NCI-H2081 (cell line): ENCODE measurements at places on chromosomes 4 and X.

GRCh38 chrX:44401151-44401550 lies 57.7 kb upstream of the EFHC2 start:
- DNase-seq, result no peak

DNA sequence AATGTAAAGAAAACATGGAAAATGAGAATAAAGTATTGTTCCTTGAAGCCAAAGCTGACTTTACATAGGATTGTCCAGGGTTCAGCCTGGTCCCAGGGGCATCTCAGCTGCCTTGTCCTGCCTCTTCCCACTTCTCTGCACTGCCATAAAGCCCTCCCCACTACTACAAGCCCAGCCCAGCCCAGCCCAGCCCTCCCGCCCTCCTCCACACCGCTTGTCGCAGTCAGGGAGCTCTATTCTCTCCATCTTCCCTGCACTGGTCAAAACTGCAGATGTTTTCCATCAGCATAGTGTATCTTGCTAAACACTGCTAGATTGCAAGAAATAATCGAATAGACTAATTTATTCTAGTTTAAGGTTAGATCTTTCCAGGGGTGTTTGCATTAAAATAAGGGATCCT lies 100.3 kb downstream of the TENM3 start:
- no peak for DNase-seq

DNA sequence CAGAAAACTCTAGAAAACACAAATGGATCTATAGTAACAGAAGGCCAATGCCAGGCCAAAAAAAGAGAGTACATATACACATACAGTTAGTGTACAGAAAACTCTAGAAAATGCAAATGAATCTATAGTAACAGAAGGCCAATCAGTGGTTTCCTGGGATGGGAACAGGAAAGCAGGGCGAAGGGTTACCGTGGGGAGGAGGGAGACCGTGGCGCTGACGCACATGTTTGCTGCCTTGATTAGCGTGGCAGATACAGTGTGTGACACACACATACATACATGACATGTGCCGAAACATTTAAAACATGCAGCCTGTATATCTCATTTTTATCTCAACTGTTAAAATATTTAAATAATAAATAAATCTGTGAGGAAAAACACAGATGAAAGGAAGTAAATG lies 14.7 kb downstream of the GAK start:
- no peak for DNase-seq

DNA sequence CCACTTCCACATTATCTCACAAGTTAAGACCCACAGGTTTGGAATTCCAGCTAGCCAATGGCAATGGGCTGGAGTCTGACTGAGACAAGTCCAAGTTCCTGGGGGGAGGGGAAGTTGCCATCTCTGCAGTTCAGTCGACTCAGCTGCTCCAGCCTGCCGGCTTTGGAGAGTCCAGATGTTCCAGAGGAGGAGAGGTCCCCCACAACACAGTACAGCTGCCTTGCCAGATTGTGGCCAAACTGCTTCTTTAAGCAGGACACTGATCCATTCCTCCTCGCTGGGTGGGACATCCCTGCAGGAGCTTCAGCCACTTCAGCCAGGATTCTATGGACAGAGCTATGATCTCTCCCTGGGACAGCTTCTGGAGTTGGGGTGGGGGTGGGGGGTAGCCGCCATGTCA lies 199.2 kb downstream of the EDA start:
- no peak for DNase-seq

DNA sequence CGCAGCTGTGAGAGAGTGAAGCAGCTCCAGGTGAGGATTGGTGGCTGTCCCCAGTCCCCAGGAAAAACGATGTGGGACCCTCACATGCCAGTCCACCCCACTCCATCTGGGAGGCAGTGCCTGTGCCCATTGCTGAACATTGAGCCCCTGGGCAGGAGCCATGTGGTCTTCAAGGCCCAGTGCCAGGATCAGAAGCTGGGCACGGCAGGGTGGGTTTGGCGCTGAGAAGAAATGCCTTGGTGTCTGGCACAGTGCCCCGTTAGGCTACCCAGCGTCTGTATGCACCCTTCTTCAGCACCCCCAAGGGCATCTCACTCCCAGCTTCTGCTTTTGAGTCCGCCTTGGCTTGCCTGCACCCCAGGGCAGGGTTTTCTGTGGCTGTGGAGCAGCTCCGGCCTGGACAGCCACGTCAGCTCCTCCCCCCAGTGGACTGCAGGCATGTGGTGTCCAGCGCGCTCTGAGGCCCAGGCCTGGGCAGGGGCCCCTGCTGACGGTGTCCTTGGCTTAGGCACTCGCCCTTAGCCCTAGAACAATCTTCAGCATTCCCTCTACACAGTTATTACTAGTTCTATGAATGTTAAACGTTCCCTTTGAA lies 28.6 kb downstream of the RGS12 start:
- peak; percentile 26 for DNase-seq

GRCh38 chr4:52789774-52790173 lies 38.5 kb upstream of the ERVMER34-1 start:
- no peak for DNase-seq

- no peak for DNase-seq
Measured at GRCh38 chrX:44225667-44226066, 117.8 kb downstream of the EFHC2 start.

GRCh38 chr4:189974056-189974455 lies 33.4 kb downstream of the FRG1 start:
- DNase-seq, result no peak

DNA sequence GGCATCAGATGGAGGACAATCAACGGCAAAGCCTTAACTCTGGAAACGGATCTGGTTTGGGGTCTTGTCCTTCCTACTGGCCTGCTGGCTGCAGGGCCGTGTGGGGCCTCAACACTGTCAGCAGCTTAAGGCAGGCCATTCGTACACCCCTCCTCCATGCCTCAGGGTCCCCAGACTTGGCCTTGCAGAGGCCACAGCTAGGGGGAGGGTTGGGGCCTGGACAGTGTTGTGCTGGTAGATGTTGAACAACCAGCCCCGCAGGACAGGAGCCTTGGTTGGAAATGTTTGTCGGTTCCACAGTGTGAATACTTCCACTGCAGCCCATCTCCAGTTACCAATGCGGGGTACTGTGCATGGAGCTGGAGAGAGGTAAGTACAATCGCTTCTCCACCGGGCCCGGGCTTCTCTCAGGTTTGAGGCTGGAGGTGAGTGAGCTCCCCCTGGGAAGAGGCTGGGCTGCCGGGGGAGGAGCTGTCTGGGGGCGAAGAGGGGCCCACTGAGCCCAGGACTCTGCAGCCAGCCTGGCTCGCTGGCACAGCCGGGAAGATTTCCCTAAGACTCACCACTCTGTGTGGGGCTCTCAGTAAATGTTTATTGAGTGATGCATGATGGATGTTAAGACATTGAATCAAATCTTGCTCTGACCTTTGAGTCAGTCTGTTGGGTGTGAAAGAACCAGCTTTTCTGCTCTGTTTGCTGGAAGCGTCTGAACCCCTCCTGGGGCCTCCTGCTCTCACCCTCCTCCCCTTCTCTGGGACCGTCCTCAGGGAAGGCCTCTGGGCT lies 19.7 kb upstream of the GPR78 start:
- no peak for DNase-seq

- DNase-seq, result no peak
Measured at GRCh38 chr4:152089584-152089983, 328.8 kb upstream of the GATB start.

- DNase-seq, result no peak
Measured at GRCh38 chrX:35017284-35017683, 74.7 kb downstream of the FAM47B start.

- DNase-seq, result no peak
Measured at GRCh38 chr4:118113220-118113619, 78.9 kb downstream of the NDST3 start.

- DNase-seq, result peak; percentile 31
Measured at GRCh38 chr4:186693159-186693815, 30.4 kb downstream of the FAT1 start.

- DNase-seq, result no peak
Measured at GRCh38 chr4:149884046-149884445, 68.4 kb upstream of the IQCM start.

GRCh38 chr4:105119356-105119755 lies 27.3 kb upstream of the TET2 start:
- DNase-seq, result no peak

GRCh38 chr4:98374643-98375042 lies 113.5 kb downstream of the RAP1GDS1 start:
- no peak for DNase-seq

DNA sequence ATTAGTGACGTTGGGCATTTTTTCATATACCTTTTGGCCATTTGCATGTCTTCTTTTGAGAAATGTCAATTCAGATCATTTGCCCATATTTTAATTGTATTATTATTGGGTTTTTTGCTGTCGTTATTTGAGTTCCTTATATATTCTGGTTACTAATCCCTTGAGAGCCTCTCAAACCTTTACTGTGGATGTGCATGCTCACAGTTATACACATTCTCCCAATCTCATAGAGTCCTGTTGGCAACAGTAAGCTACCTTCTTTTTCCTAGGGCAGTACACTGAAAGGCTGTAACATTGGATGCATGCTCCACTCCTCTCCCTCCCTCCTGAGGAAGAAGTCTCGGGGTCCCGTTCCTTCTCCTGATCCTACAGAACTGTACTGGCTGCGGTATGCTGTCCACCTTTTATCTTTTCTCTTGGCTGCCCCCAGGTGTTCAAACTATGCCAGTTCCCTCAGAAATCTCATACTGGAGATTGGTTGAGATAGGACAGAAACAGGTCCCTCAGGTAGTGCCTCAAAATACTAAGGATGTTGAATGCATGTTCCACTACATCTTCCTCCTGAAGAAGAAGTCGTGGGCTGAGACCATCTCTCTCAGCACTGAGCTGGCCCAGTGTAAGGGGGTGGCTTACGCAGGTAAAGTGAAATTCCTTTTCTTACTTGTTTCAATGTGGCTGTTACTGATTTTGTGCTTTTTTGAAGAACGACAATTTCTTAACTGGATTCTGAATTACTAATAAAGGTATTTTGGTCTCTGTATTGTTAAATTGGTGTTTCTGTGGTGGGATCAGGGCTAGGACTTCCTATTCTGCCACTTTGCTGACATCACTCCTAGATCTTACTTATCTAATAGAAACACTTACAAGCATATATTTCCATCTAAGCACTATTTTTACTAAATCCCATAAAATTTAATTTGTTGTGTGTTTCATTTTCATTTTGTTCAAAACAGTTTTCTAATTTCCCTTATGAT lies 145.4 kb upstream of the HUWE1 start:
- peak; percentile 29 for DNase-seq

DNA sequence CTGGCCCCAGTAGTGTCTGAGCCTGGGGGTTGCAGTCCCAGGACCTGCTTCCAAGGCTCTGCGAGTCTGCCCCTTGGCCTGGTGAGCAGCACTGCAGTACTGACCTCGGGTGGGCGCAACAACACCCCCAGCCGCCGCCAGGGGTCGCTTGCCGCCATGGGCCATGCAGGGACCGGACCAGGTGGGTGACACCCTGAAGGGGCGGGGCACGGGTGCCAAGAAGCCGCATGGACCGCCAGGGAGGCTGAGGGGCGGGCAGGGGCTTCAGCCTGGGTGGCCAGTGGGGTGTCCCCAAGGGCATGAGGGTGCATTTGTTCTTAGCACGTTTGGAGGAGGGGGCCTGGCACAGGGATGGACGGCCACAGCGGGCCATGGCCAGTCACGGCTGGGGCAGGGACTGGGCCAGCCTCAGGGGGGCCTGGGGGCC lies 25.0 kb downstream of the TACC3 start:
- peak; percentile 62 for DNase-seq

DNA sequence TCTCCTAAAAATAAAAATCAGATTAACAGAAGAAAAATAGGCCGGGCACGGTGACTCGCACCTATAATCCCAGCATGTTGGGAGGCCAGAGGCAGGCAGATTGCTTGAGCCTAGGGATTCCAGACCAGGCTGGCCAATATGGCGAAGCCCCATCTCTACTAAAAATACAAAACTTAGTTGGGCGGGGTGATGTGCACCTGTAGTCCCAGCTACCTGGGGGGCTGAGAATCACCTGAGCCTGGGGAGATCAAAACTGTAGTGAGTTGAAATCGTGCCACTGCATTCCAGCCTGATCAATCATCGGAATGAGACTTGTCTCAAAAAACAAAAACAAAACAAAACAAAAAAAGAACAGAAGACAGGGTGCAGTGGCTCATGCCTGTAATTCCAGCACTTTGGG lies 32.8 kb upstream of the NOCT start:
- no peak for DNase-seq

DNA sequence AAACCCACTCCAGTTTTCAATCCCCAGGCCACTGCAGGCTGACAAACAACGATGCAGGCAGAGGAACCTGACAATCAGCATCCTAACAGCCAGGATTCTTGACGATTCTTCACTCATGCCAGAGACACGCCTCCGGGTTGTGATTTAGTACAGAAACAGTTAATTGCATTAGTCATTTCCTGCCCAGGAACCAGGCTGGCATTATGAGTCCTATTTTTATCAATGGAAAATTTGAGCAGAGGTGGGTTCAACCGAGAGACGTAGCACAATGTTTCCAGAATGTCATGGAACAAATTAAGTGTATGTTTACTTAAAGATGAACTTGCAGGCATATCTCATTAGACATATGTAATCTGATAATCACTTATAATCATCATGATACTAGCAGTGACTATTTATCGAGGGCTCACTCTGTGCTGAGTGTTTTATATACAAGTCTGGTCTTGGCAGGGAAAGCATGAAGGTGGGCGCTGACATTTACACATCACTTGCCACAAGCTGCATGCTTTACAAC lies 159.7 kb downstream of the NSUN7 start:
- DNase-seq, result peak; percentile 87

DNA sequence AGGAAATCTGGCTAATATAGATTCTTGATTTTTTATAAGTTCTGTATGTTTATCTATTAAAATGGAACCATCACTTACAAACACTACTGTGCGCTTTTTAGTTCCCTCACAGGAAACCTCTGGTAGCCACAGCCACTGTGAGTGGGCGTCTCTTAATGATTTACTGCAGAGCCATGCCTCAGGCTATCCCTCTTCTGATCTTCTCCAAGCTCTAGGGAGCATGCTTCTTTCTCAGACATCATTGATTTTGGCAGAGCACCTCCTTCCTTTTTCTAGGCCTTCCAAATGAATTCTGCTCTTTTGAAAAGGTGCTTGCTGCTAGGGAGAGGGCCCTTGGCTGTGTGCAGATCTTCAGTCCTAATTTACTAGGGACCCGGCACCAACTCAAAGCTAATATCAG lies 61.1 kb upstream of the STS start:
- no peak for DNase-seq

- DNase-seq, result no peak
Measured at GRCh38 chrX:101429934-101430333, 21.9 kb downstream of the HNRNPH2 start.

DNA sequence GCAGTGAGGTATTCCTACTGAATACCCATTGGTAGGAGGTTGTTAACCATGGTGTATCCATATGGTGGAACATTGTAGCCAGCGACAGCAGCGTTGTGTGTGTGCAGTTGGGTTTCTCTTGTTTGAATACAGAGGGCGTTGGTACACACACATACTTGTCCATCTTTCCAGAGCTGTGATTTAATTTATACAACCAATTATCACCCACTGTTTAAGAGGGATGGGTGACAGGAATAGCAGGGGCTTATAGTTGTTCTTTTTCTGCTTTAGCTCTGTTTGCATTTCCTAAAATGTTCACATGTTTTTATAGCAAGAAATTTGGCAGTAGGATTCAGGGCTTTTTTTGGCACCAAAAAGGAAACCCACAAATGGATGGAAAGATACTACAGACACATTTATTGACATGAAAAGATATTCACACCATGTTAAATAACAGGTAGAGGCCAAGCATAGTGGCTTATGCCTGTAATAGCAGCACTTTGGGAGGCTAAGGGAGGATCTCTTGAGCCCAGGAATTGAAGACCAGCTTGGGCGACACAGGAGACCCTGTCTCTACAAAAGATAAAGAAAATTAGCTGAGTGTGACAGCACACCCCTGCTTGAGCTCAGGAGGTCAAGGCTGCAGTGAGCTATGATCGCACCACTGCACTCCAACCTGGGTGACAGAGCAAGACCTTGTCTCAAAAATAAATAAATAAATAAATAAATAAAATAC lies 60.6 kb downstream of the TNIP2 start:
- peak; percentile 67 for DNase-seq
